ENCODE measurements at places on chromosomes 5 and 9. TPM values are rescaled to one million over a fixed set of nuclear protein-coding genes. Genes with fewer than 3 reads are reported as not detected.

GRCh38 chr5:154058055-154059038 is 19.6 kb downstream of the MFAP3 start:
- no peak for DNase-seq

- no peak for DNase-seq
Observed at GRCh38 chr9:125412166-125412565, 150.5 kb downstream of the GAPVD1 start.

DNA sequence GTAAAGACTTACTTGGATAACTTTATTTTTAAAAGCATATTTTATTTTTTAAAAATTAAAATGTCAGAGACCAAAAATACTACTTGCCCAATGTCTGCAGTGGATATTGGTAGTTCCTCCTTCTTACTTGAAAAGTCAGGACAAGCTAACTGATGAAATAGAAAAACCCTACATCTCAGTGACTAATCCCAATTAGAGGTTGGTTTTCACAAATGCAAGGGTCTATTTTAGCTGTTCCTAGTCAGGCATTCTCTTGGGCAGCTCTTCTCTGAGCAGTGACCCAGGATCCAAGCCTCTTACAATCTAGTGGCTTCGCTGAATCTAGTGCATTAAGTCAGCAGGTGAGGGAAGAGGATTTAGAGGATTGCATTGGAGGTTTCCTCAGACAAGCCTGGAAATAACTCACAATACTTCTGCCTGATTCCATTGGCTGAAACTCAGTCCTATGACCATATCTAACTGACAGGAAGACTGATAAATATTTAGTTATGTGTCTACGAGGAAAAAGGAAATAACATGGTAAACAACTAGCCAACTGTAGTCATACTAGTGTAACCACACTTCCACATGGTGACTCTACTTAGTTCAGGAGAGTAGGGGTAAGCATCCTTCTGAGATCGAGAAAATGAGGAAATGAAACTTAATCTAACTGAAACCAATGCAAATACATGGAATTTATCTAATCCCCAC is 34.2 kb upstream of the MIER3 start:
- no peak for DNase-seq

The IFNA4 gene
- total RNA-seq: not detected

The AJM1 gene
- 11.1 TPM for total RNA-seq

DNA sequence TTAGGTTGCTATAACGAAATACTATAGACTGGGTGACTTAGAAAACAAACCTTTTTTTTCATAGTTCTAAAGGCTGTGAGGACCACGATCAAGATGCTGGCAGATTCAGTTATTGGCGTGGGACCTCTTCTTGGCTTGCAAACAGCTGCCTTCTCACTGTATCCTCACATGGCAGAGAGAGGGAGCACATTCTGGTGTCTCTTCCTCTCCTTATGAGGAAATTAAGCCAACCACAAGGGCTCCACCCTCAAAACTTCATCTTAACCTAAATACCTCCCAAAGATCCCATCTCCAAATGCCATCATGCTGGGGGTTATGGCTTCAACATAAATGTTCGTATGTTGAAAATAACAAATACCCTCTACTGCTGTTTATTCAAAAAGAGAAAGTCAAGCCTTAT is 197.1 kb downstream of the CEMIP2 start:
- no peak for DNase-seq

Data from left colon (tissue), 2 donors.